ENCODE measurements at places on chromosomes 3 and 15. TPM values are rescaled to one million over a fixed set of nuclear protein-coding genes. Genes with fewer than 3 reads are reported as not detected.

The SCAMP2 gene
- 118 TPM for total RNA-seq

The OXSM gene
- total RNA-seq, result 15.0 TPM

The SEMA3F gene
- total RNA-seq, result 43.9 TPM

The TMC3 gene
- total RNA-seq, result 0.33 TPM

The FSTL1 gene
- total RNA-seq, result 211 TPM

The SLC9C1 gene
- not detected for total RNA-seq

The GPR15 gene
- total RNA-seq, result not detected

The DGKG gene
- 35.1 TPM for total RNA-seq

The IL17RD gene
- 0.59 TPM for total RNA-seq

The DUOXA2 gene
- total RNA-seq, result 11.8 TPM

The NLGN1 gene
- 2.8 TPM for total RNA-seq

DNA sequence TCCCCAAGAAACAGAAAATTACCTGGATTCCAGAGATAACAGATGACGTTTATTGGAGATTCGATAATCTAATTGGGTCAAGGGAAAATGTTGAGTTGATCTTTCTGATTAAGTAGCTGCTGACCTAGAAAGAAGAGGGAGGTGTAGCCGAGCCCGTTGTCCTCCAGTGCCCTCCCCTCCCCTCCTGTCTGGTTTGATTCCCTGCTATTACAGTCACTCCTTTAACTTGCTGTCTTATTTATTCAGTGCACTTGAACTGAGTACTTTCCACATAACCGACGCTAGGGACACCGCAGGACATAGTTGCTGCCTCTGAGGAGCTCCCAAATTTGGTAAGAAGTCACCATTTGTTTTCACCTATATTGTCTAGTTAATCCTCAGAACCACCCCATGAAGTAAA is 103.7 kb downstream of the AQP9 start:
- H3K27me3 ChIP-seq, result no peaks in the 10 kb centered on the region
- H3K27ac ChIP-seq, result no peak overlapping the region
- no peak overlapping the region for H3K4me3 ChIP-seq
- H3K36me3 ChIP-seq, result no peaks in the 10 kb centered on the region
- DNase-seq, result peak; percentile 75

- H3K27me3 ChIP-seq, result no peaks in the 10 kb centered on the region
- no peaks in the 10 kb centered on the region for H3K36me3 ChIP-seq
- no peaks in the 10 kb centered on the region for H3K4me1 ChIP-seq
- H3K4me3 ChIP-seq, result no peak overlapping the region
- no peak overlapping the region for H3K27ac ChIP-seq
Measured at GRCh38 chr3:132867526-132867925, 145.3 kb upstream of the NPHP3 start.

DNA sequence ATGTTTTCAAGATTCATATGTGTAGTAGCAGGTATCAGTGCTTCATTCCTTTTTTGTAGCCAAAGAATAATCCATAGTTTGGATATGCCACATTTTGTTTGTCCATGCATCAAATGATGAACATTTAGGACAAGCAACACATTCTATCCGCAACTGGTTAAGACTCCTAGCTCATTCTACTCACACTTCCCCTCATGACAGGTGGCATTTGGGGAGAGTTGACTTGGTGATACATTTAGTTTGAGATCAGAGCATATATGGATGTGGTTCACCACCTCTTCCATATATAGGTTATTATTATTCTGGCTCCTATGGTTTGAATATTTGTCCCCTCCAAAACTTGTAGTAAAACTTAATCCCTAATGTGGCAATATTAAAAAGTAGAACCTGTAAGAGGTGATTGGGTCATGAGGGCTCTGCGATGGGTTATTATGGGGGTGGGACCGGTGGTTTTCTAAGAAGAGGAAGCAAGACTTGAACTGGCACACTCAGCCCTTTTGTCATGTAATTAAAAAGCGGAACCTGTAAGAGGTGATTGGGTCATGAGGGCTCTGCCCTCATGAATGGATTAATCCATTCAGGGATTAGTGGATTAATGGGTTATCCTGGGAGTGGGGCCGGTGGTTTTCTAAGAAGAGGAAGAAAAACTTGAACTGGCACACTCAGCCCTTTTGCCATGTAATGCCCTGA is 75.3 kb upstream of the HRH1 start:
- H3K27ac ChIP-seq, result no peak overlapping the region
- H3K27me3 ChIP-seq, result no peaks in the 10 kb centered on the region
- no peak overlapping the region for H3K4me3 ChIP-seq
- H3K36me3 ChIP-seq, result no peaks in the 10 kb centered on the region
- no peak for DNase-seq
- H3K4me1 ChIP-seq, result no peaks in the 10 kb centered on the region

DNA sequence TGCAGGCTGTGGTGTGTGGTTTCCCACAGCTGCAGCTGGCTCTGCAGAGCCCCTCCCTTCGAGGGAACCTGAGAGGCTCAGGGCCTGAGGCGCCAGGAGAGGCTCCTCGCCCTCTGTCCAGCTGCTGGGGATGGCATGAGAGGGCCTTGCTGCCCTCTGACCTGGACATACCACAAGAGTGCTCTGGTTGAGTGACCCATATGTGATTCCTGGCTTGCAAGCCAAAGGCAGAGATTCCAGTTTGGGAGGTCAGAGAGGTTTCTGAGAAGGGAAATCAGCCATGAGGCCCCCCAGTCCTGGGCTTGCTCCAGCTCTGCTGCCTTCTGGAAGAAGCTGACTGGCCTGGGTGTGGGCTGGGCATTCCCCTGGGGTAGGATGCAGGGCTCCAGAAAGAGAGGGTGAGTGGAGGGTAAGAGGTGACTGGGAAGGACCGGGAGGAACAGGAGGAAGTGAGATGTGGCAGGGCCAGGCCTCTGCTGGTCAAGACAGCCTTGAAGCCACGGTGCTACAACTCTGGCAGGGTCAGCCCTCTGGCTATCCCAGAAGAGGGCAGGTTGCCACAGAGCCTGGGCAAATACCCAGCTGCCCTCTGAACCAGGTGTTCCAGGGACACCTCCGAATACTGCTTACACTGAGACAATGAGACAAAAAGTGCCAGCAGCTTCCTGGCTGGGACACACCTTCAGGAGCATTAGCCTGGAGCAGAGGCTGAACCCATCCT is 16.0 kb upstream of the SRP14 start:
- no peak overlapping the region for H3K4me3 ChIP-seq
- H3K27ac ChIP-seq, result peak overlapping the region; percentile 72
- no peaks in the 10 kb centered on the region for H3K36me3 ChIP-seq
- peak; percentile 71 for DNase-seq
- H3K27me3 ChIP-seq, result no peaks in the 10 kb centered on the region
- H3K4me1 ChIP-seq, result peaks cover 20% of the 10 kb centered on the region

GRCh38 chr15:58269455-58270414 is 131.6 kb downstream of the AQP9 start:
- no peak overlapping the region for H3K27ac ChIP-seq
- H3K4me3 ChIP-seq, result no peak overlapping the region
- no peaks in the 10 kb centered on the region for H3K27me3 ChIP-seq
- no peaks in the 10 kb centered on the region for H3K4me1 ChIP-seq

DNA sequence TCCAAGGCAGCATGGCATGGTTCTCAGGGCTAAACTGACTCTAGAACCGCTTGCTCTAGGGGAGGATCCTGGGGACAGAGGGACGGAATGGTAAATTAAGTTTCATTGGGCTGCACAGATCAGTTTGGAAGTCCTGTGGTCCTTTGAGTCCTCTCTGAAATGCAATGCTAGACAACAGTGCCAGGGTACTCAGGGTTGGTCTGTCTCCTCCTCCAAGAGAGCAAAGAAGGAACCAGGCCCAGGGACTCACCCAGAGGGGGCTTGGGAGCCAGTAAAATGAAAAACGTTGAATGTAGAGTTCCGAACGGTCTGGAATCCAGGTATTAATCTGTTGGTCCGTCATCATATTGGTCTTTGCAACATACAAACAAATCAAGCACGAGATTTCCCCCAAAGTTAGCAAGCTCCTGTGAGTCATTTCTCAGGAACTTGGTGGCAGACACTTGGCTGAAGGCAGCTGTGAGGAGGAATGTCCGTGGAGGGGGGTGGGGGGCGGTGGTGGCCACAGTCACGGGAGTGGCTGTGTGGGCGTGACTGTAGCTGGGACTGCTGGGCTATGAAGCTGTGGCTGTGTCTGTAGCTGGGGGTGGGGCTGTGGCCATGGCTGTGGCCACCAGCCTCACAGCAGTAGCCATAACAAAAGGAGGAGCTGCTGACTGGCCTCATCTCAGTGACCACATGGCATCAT is 361.0 kb downstream of the SHQ1 start:
- H3K27me3 ChIP-seq, result no peaks in the 10 kb centered on the region
- no peak overlapping the region for H3K27ac ChIP-seq
- peak; percentile 62 for DNase-seq
- H3K36me3 ChIP-seq, result no peaks in the 10 kb centered on the region
- H3K4me3 ChIP-seq, result no peak overlapping the region

DNA sequence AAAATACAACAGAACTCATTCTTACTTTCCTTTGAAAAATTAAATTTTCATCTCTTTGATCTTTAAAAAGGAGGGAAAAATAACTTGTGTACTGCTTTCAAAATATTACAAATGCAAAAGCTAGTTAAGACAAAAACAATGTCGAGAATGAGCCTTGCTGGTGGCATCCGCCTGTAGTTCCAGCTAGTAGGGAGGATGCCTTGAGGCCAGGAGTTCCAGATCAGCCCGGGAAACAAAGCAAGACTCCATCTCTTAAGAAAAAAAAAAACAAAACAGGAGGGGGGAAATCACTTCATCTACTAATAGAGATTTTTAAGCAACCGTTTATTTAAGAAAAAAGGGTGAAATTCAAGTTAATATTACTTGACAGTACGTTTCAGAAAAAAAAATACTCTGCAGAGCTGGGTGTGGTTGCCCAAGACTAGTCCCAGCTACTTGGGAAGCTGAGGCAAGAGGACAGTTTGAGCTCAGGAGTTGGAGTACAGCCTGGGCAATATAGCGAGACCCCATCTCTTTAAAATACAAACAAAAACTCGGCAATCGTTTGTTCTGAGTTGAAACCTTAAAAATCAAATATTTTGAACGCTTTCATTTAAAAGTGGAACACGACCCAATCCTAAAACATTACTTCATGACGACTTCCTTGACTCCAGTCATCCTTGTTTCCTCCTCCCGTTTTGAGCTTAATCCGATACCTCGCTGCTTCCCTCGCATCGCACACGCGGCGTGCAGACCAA is 1.2 kb downstream of the KPNA1 start:
- H3K4me3 ChIP-seq, result peak overlapping the region; percentile 88
- no peak for DNase-seq
- H3K27me3 ChIP-seq, result no peaks in the 10 kb centered on the region
- H3K36me3 ChIP-seq, result no peaks in the 10 kb centered on the region
- peak overlapping the region; percentile 89 for H3K27ac ChIP-seq
- peaks cover 23% of the 10 kb centered on the region for H3K4me1 ChIP-seq

- H3K4me1 ChIP-seq, result no peaks in the 10 kb centered on the region
- no peaks in the 10 kb centered on the region for H3K36me3 ChIP-seq
- H3K4me3 ChIP-seq, result no peak overlapping the region
- DNase-seq, result no peak
- no peaks in the 10 kb centered on the region for H3K27me3 ChIP-seq
- no peak overlapping the region for H3K27ac ChIP-seq
Measured at GRCh38 chr3:99774467-99774866, 43.2 kb upstream of the CMSS1 start.

DNA sequence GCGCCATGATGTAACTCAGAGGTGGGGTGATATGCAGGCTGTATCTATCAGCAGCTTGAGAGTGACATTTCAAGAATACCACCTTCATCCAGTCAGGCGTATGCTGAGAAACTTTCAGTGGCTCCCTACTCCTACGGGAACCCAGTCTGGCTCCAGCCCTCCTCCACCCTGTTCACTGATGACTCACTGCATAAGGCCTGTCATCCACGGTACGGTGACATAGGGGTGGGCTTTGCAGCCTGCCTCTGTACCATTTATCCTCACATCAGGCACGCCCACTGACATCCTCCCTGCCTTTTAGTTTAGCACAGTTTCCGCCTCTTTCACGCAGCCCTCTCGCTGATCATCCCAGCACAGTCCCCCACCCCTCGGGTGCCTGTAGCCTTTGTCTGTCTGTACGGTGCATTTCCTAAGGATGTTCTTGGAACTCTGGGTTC is 11.7 kb downstream of the PXYLP1 start:
- H3K27me3 ChIP-seq, result no peaks in the 10 kb centered on the region
- DNase-seq, result no peak
- no peak overlapping the region for H3K4me3 ChIP-seq
- H3K4me1 ChIP-seq, result peaks cover 25% of the 10 kb centered on the region

- no peak for DNase-seq
- H3K4me1 ChIP-seq, result no peaks in the 10 kb centered on the region
- H3K27me3 ChIP-seq, result no peaks in the 10 kb centered on the region
- no peaks in the 10 kb centered on the region for H3K36me3 ChIP-seq
- no peak overlapping the region for H3K4me3 ChIP-seq
Measured at GRCh38 chr3:172465281-172465680, 17.0 kb upstream of the GHSR start.

- no peaks in the 10 kb centered on the region for H3K4me1 ChIP-seq
- H3K27me3 ChIP-seq, result no peaks in the 10 kb centered on the region
- H3K36me3 ChIP-seq, result no peaks in the 10 kb centered on the region
- no peak overlapping the region for H3K4me3 ChIP-seq
- H3K27ac ChIP-seq, result no peak overlapping the region
- no peak for DNase-seq
Measured at GRCh38 chr3:59321881-59322540, 272.2 kb upstream of the CFAP20DC start.

- H3K27me3 ChIP-seq, result no peaks in the 10 kb centered on the region
- no peaks in the 10 kb centered on the region for H3K36me3 ChIP-seq
- H3K4me3 ChIP-seq, result no peak overlapping the region
- H3K27ac ChIP-seq, result no peak overlapping the region
Measured at GRCh38 chr3:184651904-184652303, 60.0 kb downstream of the MAGEF1 start.

- H3K27ac ChIP-seq, result no peak overlapping the region
- H3K4me1 ChIP-seq, result no peaks in the 10 kb centered on the region
- H3K4me3 ChIP-seq, result no peak overlapping the region
- no peaks in the 10 kb centered on the region for H3K36me3 ChIP-seq
- DNase-seq, result no peak
Measured at GRCh38 chr3:190003681-190004123, 117.0 kb downstream of the P3H2 start.

DNA sequence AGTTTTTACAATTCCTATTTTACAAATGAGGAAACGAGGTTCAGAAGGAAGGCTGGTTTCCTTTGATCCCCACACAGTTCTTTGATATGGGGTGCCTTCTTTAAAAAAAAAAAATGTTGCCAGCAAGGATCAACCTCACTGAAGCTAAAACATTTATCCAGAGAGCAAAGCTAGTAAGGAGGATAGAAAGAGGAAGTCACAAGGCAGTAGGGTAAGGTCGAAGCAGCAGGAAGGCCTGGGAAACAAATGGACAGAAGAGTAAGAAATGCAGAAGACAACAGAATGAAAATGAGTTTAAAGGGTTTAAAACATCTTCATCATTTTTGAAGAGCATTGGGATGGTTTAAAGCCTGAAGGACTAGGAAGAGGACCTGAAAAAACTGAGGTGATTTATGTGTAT is 30.6 kb upstream of the CP start:
- H3K36me3 ChIP-seq, result no peaks in the 10 kb centered on the region
- no peaks in the 10 kb centered on the region for H3K27me3 ChIP-seq
- no peak for DNase-seq
- no peak overlapping the region for H3K4me3 ChIP-seq
- H3K4me1 ChIP-seq, result peaks cover 11% of the 10 kb centered on the region

- peak; percentile 4 for DNase-seq
- H3K27me3 ChIP-seq, result no peaks in the 10 kb centered on the region
- H3K4me1 ChIP-seq, result no peaks in the 10 kb centered on the region
- no peak overlapping the region for H3K4me3 ChIP-seq
- no peak overlapping the region for H3K27ac ChIP-seq
Measured at GRCh38 chr3:109098079-109098644, 19.8 kb downstream of the MORC1 start.
